ENCODE measurements at places on chromosomes 6 and 20.

GRCh38 chr20:31569163-31570020 lies 35.7 kb upstream of the ID1 start:
- peak; percentile 66 for DNase-seq

DNA sequence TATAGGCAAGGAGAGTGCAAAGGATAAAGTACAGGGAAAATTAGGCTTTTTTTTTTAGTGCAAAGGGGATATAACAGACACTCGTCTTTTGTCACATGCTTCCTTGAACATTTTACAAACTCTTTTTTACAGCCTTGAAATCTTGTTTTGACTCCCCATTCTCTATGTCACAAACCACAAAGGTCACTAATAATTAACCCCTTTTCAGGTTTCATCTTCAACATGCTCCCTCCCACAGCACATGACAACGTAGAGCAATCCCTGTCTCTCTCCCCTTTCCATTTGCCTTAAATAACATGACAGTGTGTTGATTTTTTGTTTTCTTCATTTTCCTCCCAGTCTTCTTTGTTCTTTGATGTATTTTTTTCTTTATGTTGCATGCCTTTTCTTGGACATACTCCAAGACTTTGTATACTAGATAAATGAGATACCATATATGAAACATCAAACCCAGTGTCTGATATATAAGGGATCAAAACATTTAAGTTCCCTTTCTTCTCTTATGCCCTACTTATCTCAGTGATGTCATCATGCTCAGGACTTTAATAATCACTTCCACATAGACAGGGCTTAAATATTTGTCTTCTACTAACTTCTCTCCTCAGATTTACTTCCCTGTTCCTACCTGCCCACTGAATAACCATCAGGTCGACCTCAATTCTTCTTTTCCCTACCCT lies 378.7 kb upstream of the HSF2 start:
- no peak for DNase-seq

DNA sequence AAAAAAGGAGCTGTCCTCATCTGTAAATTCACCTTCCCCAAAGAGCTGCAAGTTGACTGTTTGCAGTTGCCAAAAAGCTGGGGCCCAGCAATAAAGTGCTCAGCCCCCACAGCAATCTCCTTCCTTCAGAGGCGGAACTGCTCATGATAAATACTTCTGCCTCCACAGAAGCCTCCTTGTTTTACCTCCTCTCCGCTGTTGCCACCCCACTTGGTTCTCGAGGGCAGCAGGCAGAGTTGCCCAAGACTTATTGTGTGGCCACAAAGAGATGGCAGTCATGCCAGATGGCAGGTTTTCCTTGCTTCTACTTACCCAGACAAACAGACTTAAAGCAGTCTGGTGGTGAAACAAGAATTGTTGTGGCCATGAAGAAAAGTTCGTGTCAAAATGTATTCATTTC lies 66.3 kb downstream of the SLX4IP start:
- no peak for DNase-seq

GRCh38 chr6:27957516-27957915 lies 475 bp downstream of the OR2B6 start:
- no peak for DNase-seq

GRCh38 chr6:33627876-33628275 lies 6.8 kb downstream of the ITPR3 start:
- no peak for DNase-seq

DNA sequence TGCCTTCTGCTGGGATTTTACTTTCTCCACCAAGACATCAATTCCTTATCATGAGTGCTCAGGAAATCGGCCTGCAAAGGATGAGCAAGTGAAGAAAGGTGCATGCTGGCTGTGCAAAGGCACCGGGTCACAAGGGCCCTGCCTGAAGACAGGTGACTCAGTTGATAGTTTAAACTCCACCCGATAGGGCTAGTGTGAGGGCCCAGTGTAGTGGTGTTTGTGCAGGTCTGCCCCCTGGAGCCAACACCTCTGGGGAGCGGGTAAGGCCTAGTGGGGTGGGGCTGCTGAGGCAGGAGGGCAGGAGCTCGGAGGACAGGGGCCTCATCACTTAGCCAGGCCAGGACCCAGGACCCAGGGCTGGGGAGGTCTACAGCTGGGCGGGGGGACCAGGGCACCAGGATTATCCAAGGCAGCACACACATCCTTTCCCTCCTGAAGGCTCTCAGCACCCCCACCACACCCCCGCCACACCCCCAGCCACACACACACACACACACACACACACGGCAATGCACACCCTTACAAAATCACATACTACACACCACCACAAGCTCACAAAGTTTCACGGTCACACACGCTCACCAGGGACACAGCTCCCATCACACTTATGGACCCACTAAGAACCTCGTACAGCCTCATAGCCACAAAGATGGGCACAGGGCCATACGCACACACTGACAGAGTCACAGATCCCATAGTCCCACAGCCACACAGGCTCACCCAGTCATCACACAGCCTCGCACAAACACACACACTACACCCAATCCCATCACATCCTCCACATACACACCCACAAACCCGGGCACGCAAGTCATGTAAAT lies 75.4 kb downstream of the GRM4 start:
- DNase-seq: no peak

DNA sequence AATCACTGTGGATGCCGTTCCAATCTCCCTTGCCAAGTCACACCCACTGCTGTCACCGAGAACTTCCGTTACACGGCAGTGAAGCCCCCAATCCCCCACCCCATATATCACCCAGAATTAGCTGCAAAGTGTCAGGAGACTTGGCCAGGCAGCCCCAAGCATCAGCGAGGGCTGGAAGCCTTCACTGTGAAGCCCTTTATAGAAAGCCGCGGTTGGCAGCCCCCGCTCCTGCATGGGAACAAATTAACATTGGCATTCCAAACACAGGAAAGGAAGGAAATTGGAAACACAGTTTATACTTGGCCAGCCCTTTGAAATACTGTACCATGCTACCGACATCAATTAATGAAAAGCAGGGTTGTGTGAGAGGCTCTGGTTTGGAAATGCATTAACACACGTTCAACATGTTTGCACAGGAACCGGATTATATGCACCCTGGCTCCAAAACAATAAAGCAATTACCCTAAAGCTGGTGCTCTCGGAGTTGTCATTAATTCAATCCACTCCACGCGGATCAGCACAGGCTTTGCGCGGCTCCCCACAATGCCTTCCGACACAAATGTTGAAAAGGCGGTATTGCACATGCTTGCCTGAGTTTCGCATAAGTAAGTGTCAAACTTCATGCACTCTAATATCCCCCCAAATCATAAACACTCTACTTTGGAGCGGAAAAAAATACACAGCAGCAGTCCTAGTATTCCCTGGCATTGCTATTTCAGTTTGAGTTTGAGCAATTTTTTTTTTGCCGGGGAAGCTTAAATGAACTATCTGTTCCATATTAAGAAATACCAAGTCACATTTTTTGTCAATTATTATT lies 7.1 kb downstream of the BMP7 start:
- DNase-seq: no peak

DNA sequence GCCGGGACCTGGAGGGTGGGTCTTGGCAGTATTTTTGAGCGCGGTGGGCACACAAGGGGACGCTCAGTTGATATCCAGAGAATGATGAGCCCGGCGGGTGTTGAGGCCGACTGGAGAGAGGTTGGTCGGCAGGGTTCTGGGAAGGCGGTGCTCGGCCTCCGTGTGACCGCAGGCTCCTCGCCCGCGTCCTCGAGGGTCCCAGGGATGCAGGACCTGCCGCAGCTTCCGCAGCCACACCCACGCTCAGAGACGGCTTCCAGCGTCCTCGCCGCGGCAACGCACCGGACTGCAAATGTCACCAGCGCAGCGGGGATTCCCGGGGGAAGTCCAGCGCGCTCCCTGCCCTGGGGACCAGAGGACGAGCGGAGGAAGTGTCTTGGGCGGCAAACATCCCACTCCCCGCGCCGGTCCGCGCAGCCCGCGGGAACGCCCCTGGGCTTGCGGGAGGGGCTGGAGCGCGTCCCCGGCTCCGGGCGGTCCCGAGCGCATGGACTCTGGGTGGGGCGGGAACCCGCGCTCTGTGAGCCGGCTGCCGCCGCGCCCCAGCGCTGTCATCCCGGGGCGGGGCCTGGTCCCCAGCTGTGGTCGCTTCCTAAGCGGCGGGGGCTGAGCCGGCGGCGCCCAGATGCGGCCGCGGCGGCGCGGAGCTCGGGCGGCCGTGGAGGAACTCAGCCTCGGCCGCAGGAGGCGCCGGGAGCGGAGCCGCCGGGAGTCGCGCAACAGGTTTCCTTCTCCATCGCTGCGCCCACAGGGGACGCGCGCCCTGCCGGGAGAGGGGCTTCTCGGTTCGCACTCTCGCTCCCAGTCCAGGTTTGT lies at the start of gene STX11:
Gene STX11, plus strand, starts transcription at position 624 of the 816 bp plus-strand sequence. CDS start 36,111 bp downstream, outside the sequence.
- peak; percentile 61 for DNase-seq

DNA sequence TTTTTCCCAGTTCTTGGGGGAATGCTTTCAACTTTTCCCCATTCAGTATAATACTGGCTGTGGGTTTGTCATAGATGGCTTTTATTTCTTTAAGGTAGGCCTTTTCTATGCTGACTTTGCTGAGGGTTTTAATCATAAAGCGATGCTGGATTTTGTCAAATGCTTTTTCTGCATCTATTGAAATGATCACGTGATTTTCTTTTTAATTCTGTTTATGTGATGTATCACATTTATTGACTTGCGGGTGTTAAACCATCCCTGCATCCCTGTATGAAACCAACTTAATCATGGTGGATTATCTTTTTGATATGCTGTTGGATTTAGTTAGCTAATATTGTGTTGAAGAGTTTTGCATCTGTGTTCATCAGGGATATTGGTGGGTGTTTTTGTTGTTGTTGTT lies 65.6 kb downstream of the ERMARD start:
- no peak for DNase-seq

DNA sequence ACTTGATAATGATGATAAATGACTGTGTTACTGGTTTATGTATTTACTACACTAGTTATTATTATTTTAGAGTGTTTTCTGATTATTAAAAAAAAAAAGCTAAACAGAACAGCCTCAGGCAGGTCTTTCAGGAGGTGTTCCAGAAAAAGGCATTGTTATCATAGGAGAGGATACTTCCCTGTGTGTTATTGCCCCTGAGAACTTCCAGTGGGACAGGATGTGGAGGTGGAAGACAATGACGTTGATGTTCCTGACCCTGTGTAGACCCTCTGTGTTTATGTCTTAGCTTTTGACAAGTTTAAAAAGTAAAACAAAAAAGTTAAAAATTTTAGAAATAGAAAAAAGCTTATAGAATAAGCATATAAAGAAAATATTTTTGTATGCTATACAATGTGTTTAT lies 49.1 kb downstream of the NCOA7 start:
- no peak for DNase-seq

DNA sequence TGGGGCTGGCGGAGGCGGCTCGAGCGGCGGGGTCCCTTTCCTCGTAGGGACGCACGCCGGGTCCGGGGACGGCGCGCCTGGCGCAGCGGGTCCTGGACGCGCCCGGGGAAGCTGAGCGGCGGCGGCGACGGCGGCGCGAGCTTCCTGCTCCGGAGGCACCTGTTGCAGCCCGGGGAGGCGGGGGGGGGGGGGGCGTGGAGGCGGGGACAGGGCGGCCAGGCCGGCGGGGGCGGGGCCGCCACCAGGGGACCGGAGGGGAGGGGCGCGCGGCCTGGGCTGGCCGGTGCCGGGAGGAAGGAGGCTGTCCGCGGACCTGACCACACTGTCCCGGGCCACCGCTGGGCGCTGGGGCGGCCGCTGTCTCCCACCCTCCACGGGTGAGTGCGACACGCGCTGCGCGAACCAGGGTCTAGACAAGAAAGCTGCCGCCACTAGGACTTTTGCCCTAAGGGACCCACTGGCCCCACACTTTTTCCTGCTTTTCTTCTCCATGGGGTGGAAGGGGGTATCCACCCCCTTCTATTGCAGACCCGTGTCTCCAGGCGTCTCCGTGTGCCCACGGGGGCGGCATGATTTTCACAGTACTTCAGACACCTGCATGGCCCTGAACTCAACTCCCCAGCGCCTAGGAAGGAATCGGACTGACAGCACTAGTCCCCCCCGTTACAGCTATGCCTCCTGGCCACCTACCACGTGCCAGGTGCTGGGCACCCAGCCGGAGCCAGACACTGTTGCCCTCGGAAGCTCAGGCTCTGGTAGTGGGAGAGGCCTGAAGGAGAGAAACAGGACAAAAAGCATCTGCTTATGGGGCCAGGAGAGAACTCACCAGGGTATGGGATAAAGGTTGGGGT lies at the start of gene NFATC2:
Gene NFATC2, minus strand, starts transcription at position 149 of the 851 bp plus-strand sequence. CDS start 220 bp downstream, outside the sequence.
- no peak for DNase-seq

DNA sequence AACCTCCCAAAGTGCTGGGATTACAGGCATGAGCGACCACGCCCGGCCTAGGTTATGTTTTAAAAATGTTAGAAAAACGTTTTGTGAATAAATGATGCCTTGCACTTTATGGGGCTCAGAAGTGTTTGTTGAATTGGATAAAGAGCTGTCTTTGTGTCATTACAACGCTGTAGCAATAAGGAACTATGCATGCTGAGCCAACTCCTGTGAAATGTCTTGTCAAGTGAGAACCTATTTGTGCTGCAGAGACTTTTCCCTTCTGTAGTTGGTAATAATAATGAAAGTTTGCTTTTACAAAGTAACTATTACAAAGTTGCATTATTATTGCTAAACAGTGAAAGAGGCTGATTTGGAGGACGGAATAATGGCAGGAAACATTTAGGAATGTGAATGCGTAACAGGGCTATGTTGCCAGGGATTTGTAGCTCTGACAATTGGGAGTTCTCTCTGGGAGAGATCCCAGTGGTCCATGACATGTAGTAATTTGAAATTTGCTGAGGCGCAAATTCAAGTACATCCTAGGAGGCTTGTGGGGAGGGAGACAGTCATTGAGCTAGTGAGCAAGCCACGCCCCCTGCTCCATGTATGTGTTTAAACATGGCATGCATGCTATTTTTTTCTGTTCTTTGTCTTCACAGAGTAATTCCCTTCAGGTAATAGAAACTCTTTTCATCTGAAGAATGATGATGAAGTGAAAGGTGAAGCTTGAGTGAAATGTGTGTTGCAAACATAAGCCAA lies 16.8 kb upstream of the BICRAL start:
- peak; percentile 8 for DNase-seq

- no peak for DNase-seq
Observed at GRCh38 chr20:63735859-63736718, at the start of gene LIME1. Gene LIME1 (plus strand): TSS chr20:63736664. CDS start chr20:63737550, 886 bp downstream.

DNA sequence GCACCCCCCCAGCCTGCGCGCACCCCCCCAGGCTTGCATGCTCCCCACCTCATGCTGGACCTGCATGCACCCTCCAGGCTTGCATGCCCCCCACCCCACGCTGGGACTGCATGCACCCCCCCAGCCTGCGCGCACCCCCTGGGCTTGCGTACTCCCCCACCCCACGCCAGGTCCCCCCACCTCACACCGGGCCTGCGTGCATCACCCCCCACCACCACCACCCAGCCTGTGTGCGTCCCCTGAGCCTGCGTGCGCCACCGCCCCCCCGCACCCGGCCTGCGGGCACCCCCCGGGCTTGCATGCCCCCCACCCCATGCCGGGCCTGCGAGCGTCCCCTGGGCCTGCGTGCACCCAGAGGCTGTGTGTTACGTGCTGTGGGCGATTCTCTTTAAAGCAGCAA lies 61.0 kb upstream of the SLCO4A1 start:
- DNase-seq: no peak

DNA sequence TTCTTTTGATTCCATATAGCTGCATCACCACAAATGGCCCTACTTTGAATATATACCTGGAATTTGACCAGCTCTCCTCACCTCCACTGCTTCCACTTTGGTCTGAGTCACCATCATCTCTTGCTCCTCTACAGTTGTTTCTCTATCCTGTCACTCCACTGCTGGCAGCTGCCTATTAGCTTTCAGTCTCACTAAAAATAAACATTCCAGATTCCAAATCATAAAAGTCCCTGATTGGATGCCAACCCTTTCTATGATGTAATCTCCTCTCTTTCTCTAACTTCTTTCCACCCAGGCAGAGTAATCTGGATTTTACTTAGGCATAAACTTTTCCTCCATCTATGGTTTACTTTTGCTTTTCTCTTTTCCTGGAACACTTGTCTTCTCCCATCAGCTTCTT lies 49.1 kb downstream of the RFPL4B start:
- DNase-seq: peak; percentile 62
